ENCODE measurements at places on chromosomes 13 and 19.

DNA sequence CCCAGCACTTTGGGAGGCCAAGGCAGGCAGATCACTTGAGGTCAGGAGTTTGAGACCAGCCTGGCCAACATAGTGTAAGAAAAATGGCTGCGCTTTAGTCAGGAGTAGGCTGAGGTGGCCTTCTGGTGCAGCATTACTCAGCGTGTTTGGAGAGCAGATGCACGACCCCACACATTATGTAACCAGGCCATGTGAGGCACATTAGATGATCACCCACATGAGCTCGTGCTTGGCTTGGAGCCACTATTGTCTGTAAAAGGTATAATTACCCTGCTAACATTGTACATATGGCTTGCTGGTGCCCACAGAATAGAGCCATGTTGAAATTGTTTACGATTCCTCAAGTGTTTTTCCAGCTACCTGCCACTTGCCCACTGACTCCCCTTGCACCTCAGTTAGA, 24.0 kb upstream of the SCEL start:
- no peak for DNase-seq

DNA sequence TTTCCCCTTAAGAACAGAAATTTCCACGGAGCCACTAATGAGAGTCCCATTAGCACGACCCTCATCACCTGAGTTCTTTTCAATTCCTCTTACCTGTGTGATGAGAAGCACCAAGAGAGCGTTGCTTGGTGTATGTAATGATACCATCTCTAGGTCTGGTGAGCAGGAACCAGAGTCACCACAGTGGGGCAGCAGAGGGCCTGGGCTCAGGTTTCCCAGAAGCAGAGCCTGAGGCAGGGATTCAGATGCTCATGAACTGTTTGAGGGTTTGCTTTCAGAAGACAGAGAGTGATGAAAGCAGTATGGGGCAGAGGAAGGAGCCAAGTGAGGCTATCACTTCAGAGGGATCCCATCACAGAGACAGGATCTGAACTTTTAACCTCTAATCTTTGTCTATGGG, 3.1 kb upstream of the PTPRH start:
- DNase-seq: no peak

GRCh38 chr13:91576590-91576989, 178.2 kb downstream of the GPC5 start:
- DNase-seq: no peak

- DNase-seq: no peak
These were observed 33.5 kb upstream of the SPRY2 start for GRCh38 chr13:80374444-80374843.

GRCh38 chr13:110552767-110553166, 8.8 kb downstream of the RAB20 start:
- DNase-seq: no peak

- DNase-seq: no peak
These were observed 619.2 kb upstream of the SGCG start for GRCh38 chr13:22561581-22561980.

GRCh38 chr13:95300625-95301182, 547 bp downstream of the ABCC4 start:
- DNase-seq: no peak

DNA sequence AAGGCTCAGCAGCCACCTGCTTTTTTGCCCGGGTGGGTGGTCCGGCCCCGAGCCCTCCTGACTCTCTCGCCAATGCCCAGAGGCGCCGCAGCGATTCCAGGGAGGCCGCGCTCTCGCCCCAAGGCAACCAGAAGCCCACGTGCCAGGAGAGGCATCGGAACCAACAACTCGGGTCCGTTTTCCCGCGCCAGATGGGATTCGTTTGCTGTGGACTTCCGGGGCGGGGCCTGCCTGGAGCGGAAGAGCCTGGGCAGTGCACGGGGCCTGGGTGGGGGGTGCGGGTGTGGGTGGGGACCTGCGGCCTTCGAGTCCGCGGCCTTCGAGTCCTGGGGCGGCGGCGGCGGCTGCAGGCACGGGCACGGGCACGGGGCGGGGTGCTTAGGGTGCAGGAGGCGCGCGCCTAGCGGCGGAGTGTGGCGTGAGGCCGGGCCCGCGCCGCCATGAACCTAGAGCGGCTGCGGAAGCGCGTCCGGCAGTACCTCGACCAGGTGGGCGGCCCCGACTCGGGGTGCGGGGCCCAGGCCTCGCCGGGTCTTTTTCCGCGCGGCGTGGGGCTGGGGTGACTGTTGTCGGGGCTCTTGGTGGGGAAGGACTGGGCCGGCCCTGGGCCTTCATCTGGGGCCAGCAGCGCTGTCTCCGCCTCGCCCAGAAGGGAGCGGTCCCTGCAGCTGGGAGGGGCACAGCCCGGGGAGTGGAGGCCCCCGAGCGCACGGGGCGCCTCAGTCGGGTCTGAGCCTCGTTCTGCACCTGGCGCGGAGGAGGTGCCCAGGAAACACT, at the start of gene CDC16:
Gene CDC16 (plus strand): TSS at position 253 of the 777 bp plus-strand sequence. CDS start 188 bp downstream, at position 441.
- peak; percentile 85 for DNase-seq

- DNase-seq: no peak
These were observed 241 bp downstream of the ODAD3 start for GRCh38 chr19:11434703-11435056.

DNA sequence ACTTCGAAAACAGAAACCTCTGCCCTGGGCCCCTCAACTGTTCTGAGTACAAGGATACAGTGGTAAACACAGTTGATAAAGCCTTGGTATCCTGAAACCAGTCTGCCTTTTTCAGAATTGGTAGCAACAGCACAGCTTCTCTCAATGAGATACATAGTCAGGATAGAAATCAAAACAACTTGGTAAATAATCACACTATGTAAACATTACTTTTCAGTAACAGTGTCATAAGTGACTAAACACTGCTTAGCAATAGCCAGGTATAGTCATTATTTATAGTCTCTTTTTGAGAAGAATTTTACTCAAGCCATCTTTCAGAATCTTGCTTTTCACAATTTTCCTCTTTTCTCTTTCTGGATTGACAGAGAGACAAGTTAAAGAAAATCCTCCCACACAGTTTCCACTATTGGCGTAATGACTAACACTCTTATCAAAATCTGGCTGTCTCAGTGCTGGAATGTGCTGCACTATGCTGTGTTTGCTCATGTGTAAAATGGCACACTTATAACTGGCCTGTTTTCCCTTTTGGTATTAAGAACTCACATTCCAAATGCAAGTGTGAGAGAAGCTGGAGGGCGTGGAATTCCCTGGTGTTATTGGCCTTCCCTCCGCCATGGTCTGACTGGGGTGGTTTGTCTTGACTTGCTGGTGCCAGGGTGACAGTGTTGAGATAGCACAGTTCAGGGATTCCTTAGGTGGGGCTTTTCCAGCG, 368.8 kb downstream of the TDRD3 start:
- DNase-seq: no peak

- no peak for DNase-seq
These were observed 52.0 kb downstream of the TDRD3 start for GRCh38 chr13:60448907-60449510.

DNA sequence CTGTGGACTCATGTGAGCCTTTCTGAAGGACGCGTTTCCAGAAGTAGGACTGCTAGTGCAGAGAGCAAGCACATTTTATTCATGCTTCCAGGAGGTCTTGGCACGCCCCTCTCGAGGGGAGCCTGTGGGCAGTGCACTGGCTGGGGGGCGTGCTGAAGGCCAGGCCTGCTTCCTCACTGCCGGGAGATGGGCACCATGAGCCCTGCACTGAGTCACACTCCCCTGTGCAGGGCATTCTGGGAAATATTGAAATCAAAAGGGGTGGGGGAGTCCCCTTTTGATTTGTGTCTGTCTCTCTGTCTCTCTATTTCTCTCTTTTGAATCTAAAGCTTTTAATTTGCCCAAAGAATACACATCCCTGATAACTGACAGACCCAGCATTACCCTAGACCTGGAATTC, 34.0 kb downstream of the DPF1 start:
- no peak for DNase-seq

DNA sequence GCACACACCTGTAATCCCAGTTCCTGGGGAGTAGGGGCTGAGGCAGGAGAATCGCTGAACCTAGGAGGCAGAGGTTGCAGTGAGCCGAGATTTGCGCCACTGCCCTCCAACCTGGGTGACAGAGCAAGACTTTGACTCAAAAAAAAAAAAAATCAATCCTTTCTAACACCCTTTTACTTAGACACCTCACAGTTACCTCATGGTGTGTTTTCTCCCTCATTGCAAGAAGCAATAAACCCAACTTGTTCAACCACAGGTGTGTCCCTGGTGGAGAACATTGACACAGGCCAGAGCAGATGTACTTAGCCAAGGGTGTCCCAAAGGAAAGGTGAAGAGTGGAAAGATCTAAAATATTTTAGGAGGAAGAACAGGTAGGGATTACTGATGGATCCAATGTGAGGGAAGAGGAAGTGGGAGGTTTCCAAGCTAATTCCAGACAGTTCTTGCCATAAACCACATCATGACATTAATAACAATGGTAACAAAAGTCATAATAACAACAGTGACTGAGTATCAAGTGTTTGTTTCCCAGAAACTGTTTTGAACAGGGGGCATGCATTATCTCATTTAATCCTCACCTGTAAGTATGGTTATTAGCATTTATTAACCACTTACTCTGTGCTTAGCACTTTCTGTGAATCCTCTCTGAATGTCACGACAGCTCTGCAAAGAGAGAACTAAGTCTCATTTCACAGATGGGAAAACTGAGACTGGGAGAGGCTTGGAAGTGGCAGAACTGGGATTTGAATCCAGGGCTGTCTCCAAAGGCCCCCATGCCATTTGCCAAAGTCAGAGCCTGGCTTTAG, 3.1 kb upstream of the LYPD3 start:
- DNase-seq: no peak

- DNase-seq: no peak
These were observed 233.9 kb downstream of the ABCC4 start for GRCh38 chr13:95067303-95067702.

DNA sequence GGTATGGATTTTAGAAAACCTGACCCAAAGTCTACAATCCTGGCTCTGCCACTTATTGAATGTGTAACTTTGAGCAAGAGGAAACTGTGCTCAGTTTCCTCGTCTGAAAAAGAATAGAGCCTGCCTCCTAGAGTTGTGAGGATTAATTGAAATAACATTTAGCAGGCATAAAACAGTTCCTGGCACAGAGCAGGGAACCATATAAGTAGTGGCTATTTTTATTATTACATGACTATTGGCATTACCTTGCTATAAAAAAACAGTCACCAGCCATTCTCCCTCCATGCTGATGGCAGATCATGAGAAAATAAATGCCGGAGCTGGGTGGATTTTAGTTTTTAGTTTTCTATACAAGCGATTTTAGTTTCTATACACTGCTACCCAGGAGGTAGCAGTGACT, 5.8 kb downstream of the DOCK9 start:
- DNase-seq: no peak

DNA sequence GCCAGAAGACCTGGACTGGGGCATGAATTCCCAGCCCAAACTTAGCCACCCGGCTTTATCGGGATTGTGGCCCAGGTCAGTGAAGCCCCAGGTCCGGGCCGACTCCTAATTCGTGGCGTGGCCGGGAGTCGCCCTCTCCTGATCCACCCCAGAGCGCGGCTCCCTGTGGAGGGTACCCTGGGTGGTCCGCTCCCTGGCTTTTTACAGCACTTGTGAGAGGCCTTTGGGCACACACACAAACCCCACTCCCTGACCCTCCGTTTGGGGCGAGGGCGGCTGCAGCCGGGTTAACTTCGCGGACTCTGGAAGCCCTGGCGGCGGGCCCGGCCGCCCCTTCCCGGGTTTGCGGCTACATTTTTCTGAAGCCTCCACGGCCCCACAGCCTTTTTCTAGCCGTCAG, 56.4 kb downstream of the ZNF568 start:
- DNase-seq: no peak

GRCh38 chr13:113124211-113124970, 1.8 kb downstream of the F10 start:
- DNase-seq: no peak

DNA sequence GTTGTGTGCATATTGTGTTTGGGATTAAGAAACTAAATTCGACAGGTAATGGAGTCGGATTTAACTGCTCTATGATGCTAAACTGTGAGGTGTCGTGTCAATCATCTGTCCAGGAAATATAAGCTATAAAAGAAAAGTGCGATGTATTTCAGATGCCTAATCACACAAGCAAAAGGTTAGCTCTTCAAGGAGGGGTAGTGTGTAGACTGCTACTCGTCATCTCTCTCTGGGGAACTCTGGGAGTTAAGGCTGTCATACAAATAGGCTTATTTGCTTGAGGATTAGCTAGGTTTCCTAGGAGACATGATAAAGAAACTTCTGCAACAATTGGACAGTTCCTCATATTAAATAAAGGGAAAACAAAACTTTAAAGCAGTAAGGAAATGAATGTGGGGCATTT, 462.1 kb downstream of the OLFM4 start:
- no peak for DNase-seq

DNA sequence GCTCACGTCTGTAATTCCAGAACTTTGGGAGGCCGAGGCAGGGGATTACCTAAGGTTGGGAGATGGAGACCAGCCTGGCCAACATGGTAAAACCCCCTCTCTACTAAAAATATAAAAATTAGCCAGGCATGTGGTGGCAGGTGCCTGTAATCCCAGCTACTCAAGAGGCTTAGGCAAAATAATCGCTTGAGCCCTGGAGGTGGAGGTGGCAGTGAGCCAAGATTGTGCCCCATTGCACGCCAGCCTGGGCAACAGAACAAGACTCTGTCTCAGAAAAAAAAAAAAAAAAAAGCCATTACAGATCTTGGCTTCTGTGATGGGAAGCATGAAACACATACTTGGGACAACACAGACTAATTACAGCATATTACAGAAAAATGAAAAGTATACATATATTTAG, 1404.5 kb upstream of the SPRY2 start:
- DNase-seq: no peak

DNA sequence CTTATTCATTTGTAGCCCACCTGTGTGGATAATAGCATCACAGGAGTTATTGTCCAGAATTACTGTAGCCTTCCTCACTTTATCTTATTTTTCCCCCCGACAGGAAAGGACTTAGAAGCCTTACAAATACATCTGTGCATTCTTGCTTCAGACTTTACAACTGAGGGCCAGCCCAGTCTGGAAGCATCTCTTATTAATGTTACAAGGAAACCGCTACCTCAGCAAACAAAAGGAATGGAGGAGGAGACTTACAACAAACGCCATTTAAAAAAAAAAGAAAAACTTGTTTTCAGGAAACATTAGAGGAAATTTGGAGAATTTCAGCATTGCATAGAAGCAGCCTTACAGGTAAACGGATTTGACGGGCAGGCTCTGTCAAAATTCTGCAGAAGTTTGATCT, 45.2 kb downstream of the GARRE1 start:
- no peak for DNase-seq

- DNase-seq: no peak
These were observed 703.3 kb upstream of the ARGLU1 start for GRCh38 chr13:107271227-107271626.

- no peak for DNase-seq
These were observed 2.3 kb upstream of the FBN3 start for GRCh38 chr19:8151767-8152035.
